ENCODE measurements at places on chromosomes 7 and 10. TPM values are rescaled to one million over a fixed set of nuclear protein-coding genes. Genes with fewer than 3 reads are reported as not detected.

Gene KDM7A
- total RNA-seq = 2.0 TPM

Gene MMD2
- total RNA-seq = not detected

Gene CYP51A1
- total RNA-seq = 154 TPM

Gene CYP26A1
- total RNA-seq = not detected

Gene CALCR
- total RNA-seq = not detected

Gene C7orf57
- not detected for total RNA-seq

Gene TRDMT1
- 3.8 TPM for total RNA-seq

Gene DOCK4
- total RNA-seq = 10.4 TPM

Gene CYP2C18
- total RNA-seq = 0.09 TPM

Gene PTF1A
- total RNA-seq = not detected

All from bronchial smooth muscle cell (primary cell).